ENCODE measurements at places on chromosomes 1 and 21.
A peak's percentile ranks its signal among the peaks of the same experiment; 100 is the strongest.

DNA sequence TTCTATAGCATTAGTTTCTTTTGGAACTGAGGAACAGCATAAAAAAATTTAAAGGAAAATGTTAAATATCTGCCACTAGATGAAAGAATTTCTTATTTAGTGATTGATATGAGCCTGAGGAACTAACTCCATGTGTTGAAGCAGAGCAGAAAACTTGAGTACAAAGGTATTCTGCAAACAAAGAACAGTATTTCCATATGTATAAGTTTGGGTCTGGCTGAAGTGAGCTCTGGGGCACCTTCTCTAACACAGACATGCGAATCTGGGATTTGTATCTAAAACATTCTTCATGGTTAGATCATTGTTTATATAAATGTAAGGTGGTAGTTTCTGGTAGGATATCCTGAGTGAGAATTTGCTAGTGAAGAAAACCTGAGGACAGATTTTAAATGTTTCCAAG is 123.2 kb downstream of the TYW3 start:
- no peak for DNase-seq

GRCh38 chr1:111198836-111199235 is 1.6 kb downstream of the DENND2D start:
- no peak for DNase-seq

- no peak for DNase-seq
Observed at GRCh38 chr1:56577406-56578137, 1.8 kb downstream of the PLPP3 start.

DNA sequence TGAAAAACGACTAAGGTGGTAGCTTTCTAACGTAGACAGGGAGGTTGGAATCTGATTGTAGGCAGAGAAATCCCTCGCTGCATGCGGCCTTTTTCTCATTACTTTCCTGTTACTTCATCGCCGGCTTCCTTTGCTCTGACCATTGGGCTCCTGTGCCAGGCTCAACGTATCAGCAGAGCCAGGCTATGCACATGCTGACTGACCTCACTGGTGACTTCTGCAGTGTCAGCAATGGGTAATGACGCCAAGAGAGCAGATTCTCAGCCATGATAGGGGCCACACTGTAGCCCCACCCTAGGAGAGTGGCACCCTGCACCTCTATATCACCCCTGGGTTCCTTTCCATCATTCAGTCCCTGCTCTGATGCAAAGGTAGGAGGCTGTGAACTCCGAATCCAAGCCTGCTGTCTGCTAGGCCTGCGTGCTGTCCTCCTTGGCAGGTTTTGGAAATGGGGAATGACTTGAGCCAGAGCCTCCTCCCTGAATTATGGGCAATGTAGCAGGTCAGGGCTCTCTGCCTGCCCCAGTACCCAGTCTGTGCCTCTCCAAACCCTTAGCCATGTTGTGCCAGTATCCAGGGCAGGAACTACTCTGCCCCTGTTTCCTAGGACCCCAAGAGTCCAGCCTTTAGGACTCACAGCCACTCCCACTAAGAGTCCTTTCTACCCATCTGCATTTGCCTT is 11.4 kb downstream of the PPFIA4 start:
- peak; percentile 14 for DNase-seq

DNA sequence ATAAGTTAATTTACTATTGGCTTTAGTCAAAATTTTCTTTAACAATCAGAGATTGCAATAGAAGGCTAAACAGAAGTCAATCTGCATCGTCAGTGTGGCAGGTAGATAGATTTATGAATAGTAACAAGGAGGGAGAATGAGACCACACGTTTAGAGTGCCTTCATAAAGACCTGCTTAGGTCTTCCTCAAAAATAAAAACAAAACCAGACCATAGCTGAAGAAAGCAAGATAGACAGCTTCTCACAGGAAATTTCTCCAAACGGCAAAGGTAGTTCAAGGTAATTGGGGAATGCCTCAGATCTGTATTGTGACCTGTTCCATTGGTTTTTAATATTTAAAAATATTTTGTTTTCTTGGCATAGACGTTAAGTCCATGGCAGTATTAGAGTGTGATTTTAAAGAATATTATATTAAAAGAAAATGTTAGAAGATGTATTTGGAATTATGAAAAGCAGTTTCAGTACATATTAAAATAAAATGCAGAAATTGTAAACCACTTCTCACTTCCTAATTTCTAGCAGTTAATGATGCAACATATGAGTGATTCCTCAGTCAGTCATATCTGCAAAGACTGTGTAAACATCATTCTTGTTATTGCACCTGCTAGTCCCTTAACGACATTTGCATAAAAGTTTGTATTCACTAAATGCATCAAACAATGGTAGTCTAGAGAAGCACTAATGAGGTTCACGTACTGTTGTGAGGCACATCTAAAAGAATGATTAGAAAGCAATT is 278.0 kb downstream of the HLX start:
- DNase-seq: no peak

GRCh38 chr1:5709976-5710375 is 282.2 kb downstream of the NPHP4 start:
- no peak for DNase-seq

GRCh38 chr21:45860493-45861155 is 120.9 kb upstream of the COL6A1 start:
- no peak for DNase-seq

DNA sequence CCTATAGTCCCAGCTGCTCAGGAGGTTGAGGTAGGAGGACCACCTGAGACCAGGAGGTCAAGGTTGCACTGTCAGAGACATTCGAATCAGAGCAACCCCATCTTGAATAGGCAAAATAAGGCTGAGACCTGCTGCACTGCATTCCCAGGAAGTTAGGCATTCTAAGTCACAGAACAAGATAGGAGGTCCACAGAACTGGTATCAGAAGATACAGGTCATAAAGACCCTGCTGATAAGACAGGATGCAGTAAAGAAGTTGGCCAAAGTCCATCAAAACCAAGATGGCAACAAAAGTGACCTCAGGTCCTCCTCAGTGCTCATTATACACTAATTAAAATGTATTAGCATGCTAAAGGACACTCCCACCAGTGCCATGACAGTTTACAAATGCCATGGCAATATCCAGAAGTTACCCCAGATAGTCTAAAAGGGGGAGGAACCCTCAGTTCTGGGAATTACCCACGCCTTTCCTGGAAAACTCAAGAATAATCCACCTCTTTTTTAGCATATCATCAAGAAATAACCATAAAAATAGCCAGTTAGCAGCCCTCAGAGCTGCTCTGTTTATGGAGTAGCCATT is 65.2 kb upstream of the KLHDC7A start:
- no peak for DNase-seq

- DNase-seq: no peak
Observed at GRCh38 chr1:62941780-62942179, 157.8 kb downstream of the ATG4C start.

DNA sequence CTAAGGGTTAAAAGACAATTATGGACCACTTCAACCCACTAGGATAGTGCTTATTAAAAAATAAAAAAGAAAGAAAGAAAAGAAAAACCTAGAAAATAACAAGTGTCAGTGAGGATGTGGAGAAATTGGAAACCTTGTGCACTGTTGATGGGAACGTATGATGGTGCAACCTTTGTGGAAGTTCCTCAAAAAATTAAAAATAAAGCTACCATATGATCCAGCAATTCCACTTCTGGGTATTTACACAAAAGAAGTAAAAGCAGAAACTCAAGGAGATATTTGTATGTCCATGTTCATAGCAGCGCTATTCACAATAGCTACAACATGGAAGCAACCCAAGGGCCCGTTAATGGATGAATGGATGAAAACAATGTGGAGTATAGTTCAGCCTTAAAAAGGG is 115.2 kb upstream of the ATP1A1 start:
- no peak for DNase-seq

DNA sequence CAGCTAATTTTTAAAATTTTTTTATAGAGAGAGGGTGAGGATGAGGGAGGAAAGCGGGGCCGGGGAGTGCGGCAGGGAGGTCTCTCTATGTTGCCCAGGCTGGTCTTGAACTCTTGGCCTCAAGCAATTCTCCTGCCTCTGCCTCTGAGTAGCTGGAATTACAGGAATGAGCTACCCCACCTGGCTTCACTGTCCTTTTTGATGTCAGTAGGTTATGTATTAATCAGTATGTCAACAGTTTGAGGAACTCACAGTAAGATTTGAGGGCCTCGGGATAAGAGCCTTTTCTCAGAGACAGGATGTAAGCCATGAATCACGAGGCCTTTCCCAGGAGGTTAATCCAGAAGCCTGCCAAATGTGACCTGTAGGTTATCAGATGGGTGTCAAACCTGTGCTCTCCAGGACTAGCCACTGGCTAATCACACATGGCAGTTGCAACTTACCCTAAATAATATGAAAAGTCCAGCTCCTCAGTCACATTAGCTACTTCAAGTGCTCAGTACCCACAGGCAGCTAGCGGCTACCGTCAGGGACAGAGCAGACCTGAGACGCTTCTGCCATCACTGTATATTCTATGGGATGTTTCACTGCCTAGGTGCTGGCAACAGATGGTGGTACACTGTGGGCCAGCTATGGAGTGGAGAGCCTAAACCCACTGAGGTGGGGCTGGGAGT is 33.1 kb downstream of the TRIM67 start:
- no peak for DNase-seq

- DNase-seq: no peak
Observed at GRCh38 chr1:226882631-226883409, 12.4 kb downstream of the PSEN2 start.

DNA sequence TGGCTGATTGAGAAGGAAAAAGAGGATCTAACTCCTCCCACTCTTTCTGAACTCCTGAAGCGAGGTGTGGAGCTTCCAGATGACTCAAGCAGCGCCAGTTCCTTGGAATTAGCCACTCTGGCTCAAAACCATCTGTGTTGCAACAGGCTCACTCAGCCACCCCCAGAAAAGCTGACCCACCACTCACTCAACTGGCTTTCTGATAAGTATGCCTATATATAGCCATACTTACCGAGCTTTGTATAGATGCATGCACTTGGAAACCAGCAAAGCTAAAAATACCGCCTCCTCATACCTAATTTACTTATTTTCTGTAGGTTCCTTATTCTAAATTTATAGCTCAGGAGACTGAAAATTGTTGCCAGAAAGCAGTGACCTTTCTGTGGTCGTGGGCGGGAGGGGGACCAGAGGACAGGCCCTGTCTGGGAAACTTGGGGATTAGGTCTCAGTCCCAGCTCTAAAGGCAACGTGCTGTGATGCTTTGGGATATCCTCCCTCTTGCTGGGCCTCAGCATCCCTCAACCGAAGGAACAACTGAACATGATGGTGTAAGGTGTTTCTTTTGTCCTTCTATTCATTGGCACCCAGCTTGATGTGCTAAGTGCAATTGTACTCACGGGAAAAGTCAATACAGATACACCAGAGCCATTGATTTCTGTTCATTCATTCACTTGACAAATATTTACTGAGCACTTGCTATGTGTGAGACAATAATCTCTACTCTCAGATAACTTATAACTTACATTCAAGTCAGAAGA is 65.7 kb downstream of the NENF start:
- DNase-seq: no peak

DNA sequence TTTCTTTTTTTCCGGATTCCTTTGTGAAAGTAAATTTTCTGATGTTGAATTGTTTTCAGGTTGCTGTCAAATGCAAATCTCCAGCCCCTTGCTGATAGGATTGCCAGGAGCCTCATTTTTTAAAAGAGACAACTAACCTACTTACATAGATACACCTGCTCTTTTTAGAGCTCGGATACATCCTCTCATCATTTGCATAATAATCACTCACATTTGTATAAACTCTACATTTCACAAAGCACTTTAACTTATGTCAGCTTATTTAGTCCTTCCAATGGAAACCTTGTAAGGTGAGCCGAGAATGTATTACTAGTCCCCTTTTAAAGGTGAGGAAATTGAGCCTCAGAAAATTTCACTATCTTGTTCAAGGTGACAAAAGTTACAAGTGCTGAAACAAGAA is 84.8 kb downstream of the KCTD3 start:
- no peak for DNase-seq

- DNase-seq: no peak
Observed at GRCh38 chr1:87017998-87018672, 103.7 kb downstream of the HS2ST1 start.

DNA sequence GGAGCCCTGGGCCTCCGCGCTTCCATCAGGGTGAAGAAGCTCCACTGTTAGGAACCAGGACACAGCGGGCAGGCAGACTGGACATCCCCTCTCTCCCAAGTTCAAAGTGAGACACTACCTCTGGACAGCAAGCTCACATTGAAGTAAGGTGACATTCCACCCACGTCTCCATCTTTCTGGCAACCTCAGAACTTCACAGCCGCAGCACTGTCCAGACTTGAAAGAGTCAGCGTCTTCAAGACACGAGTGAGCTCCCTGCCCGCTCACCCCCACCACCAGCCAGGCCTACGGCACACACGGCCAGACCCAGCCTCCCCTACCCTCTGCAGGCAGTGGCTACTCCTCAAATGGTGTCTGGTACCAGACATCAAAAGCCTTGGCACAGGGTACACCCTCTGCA is 11.1 kb downstream of the WDR4 start:
- DNase-seq: no peak

DNA sequence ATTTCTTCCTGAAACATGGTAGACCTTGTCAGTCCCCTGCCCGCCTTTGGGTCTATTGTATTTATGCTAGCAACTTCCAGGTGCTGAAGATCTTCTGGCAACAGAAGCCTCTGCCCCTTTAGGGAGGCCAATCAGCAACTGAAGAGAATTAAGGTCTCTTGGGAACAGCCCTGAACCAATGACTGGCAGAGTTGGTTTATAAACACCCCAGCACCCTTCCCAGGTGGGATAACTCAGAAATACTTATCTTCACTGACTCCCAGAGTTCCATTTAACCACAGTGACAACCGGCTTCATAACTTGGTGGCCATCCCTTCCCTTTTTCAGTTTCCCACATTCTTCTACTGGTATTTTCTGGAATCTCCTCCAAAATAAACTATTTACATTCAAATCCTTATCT is 27.2 kb upstream of the TMCO1 start:
- no peak for DNase-seq

GRCh38 chr1:152189657-152190442 is 30.8 kb upstream of the RPTN start:
- DNase-seq: no peak

- DNase-seq: peak; percentile 75
Observed at GRCh38 chr1:155086128-155086741, 7.6 kb downstream of the EFNA3 start.

- DNase-seq: peak; percentile 36
Observed at GRCh38 chr1:61641578-61642336, 83.2 kb downstream of the TM2D1 start.

DNA sequence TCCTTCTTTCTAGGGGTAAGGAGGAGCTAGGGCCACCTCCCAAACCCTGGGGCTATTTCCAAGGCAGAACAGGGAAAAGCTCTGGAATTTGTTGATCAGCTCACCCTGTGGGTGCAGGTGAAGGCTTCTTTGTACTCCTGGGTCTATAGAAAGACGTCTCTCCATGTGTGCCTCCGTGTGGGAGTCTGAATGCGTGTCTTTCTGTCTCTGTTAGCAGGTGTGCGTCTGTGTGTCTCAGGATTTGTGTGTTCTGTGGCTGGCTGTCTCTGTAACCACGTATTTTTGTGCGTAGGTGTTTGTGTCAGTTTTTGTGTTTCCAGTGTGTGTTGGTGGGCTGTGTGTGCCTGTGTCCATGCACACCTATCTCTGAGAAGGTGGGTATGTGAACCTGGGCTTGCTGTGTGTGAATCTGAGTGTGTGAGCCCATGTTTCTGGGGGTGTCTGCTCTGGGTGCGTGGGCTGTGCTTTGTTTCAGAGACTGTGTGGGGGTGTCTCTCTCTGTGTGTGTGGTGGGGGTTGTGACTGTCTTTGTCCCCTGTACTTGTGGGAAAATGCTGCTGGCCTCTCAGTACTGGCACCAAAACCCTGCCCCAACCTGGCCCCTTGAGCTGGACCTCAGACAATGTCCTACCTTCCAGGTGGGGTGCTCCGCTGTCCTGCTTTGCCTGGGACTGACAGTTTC is 12.7 kb upstream of the ETV3L start:
- DNase-seq: peak; percentile 24

GRCh38 chr21:45050345-45050796 is 24.0 kb upstream of the ADARB1 start:
- no peak for DNase-seq
